ENCODE measurements at places on chromosomes 4 and X.

GRCh38 chrX:119488749-119489148, 20.5 kb downstream of the SLC25A5 start:
- DNase-seq, result no peak

DNA sequence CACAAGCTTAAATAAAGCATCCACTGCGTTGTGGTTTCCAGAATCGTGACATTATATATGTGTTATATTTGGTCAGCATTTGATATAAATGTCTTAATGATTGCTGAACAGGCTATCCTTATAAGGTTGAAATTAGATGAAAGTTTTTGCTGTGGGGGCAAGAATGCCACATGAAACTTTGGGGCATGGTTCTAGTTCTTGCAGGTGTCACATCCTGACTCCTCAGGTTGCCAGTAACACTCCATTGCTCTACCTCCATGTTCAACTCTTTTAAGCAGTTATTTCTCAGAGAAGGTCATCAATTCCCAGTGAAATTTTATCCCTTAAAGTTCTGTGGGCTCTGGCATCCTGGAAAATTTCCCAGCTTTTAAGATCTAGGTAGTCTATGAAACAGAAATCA, 33.7 kb downstream of the NFKB1 start:
- DNase-seq, result no peak

DNA sequence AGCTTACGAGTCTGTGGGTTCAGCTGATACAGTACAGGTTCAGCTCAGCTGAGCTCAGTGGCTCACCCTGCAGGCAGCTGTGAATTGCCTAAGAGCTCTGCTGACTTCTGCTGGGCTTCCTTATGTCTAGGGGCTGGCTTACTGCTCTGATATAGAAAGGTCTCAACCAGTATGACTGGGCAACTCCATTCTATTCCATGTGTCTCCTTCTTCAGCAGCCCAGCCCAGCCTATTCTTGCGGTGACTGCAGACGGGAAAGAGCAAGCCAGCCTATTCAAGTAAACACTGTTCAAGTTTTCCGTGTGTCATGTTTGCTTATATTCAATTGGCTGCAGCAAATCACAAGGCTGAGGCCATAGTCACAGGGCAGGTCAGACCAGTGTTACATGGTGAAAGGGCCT, 615.4 kb upstream of the ZFP42 start:
- DNase-seq, result no peak

- DNase-seq, result no peak
These were observed 43.5 kb downstream of the ESX1 start for GRCh38 chrX:104211187-104211586.

- DNase-seq, result no peak
These were observed 195.8 kb downstream of the CLCN4 start for GRCh38 chrX:10352536-10352935.

- DNase-seq, result no peak
These were observed 37.2 kb downstream of the CNGA2 start for GRCh38 chrX:151771726-151772125.

- DNase-seq, result no peak
These were observed 1393.3 kb downstream of the ARAP2 start for GRCh38 chr4:34850968-34851367.

DNA sequence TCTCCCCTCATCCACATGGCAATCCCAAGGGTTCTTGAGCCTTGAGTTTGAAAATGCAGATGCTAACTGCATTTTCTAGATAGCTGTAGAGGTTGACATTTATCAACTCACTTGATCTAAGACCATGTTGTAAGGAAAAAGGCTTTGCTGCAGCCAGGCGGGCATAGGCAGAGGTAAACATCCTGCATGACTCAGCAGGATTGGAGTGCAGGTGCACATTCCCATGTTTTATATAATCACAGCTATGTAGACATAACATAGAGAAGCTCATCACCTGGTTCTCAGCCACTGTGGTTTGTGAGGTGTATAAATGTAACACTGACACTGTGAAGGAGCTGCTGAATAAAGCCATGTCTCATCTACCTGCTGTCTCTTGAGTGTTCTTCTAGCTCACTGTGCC, 62.3 kb upstream of the PDE5A start:
- no peak for DNase-seq

DNA sequence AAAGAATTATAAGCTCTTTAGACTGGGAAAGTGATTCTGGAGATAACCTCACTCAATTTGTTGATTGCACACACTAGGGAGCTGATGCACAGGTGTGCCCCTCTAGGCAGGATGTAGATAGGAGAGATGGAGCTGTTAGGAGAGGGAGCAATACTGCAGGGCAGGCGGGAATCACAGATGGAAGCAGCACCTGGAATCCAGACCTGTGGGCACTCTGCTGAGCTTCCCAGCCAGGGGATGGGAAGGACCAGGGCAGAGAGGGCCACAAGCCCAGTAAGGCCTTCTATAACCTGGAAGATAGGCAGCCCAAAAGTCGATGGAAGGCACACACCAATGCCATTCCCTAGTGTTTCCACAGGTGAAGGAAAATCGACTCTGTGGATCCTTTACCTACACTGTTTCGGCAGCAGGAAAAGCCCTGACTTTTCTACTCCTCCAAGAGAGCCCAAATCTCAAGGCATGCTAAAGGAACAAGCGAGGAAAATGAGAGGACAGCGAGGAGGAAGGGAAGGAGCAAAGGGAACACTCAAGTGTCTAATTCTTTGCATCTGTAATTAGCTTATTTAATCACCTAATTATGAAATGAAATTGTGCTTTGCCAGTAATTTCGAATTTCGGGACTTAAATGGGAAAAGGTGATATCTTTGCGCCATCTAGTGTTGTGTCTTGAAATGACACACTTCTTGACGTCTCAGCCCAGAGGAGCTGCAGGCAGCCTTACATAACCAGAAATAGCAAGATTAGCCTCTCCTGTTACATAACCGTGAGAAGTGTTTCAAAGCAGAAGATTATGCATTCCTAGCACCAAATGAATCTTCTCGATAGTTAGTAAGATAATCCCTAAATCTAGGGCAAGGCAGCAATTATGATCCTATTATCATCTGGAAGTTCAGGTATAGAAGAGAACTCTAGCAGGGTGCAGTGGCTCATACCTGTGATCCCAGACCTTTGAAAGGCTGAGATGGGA, 31.0 kb upstream of the TLR3 start:
- DNase-seq, result no peak

- DNase-seq, result no peak
These were observed 235.7 kb downstream of the NKX6-1 start for GRCh38 chr4:84263415-84263814.

DNA sequence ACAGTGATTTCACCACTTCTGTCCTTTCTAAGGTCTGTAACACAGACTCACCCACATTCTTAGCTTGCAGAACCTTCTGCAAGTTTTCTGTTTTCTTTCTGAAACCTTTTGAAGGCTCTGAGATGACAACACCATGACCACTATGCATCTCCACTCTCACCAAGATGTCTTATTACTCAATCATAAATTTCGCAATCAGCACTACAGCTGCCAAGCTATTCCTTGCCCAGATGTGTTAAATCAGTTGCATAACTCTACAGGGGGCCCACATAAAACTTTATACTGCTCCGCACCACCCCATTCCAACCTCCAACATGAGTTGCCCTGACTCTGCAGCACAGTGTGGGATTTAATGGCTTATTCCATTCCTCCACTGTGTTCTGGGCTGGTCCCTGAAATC, 229.9 kb downstream of the COL25A1 start:
- DNase-seq, result no peak

GRCh38 chr4:157795495-157795894, 377.3 kb downstream of the GASK1B start:
- no peak for DNase-seq

DNA sequence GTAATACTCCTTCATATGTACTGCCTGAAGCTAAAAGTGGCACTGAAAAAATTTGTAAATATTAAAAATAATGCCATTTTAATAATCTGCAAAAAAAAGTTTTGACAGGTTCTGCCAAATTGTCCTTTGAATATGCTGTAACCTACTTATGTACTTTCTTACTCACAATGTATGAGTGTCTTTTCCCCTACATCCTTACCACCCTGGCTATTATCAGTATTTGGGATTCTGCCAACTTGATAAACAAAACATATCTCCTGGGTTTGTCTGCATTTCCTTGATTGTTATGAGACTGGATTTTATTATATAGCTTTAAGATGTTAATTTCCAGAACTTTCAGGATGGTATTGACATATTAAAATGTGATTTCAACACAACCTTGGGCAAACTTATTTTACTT, 187.9 kb downstream of the CHM start:
- DNase-seq, result no peak

- no peak for DNase-seq
These were observed 162.5 kb downstream of the SOX3 start for GRCh38 chrX:140342410-140342809.

DNA sequence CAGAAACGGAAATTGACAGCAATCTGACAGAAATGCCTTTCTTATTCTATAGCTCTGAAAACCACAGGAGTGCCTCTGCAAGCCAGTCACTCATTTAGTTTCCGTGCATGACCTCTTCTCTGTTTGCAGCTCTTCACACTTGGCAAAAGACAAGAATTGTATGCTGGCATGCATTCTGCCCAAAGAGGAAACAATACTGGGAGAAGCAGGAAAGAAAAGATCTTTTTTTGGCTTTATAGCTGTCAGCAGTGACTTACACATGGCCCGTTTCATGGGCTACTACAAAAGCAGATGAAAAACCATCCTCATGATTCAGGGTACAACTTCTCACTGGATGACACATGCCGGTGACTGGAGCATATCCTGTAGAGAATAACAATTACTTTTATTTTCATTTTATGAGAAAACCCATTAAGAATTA, 249.4 kb downstream of the ADAMTS3 start:
- DNase-seq, result no peak

DNA sequence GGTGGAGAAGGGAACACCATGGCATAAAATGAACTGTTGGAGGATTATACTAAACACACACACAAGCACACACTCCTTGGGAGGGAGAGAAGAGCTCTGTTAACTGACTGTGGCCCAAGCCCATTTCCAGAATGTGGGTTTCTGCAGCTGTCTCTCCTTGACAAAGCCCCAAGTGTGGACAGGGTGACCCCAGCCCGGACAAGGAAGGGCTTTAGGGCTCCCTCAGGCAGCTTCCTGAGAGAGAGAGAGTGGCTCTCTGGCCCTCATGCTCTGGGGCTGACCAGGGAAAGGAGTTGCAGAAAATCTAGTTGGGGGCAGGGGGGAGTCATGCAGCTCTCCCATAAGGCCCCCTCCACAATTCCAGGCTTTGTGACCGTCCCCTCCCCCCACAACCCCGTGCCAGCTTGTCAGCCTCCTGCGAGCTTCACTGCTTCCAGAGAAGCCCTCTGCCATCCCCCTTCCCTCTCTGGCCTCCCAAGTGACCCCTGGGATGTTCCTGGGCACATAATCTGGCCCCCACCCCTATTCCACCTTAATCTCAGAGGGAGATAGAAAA, 590 bp downstream of the ARHGEF9 start:
- DNase-seq, result no peak

- DNase-seq, result no peak
These were observed 425.1 kb downstream of the RAB28 start for GRCh38 chr4:13059019-13059418.

DNA sequence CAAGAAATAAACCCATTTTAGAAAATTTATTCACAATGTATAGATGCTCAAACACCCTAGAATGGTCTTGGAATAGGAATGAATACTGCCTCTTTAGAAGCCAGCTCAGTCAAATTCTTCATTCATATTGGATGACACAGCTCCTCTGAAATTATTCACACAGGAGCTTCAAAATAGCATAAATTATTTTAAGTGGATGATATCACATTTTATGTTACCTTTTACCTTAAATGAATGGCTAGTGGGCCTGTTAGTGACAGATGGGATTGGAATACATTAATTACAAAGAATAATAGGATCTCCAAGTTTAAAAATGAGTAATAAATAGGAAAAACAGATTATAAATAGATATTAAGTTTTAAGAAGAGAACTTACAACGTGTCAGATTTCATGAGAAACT, 184.4 kb downstream of the GABRB1 start:
- DNase-seq, result no peak

DNA sequence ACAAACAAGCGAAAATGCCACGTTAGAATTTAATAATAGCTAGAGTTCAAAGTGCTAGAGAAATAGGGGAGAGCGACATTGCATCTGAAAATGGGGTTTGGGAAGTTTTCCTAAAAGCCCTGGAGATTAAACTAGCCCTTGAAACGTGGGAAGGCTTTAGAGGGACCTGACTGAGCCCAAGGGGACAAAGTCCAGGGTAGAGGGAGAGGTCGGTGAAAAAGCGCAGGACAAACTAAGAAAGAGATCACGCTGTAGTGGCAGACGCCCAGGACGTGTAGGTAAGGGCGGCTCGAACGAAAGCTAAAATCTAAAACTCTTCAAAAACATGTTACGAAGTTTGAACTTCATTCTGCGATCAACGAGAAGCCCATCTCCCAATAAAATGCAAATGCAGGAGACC, 1.1 kb upstream of the ATP11C start:
- DNase-seq, result no peak

GRCh38 chr4:143199503-143199902, 14.8 kb downstream of the USP38 start:
- no peak for DNase-seq

DNA sequence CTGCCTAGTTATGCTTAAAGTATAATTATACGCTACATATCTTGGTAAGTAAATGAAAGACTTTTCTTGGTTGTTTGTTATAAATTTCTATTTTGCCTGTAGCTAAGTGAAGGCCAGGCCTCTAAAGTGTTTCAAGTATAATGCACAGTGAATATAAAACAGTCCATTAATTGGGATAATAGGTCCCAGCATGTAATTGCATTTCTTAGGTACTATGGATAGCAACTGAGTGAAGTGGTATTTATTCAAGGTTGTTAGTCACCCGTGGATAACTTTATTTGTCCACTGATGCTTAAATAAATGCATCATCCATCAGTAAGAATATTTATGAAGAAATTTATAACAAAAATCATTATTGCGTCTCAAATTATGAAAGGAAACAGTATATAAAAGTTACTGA, 59.1 kb downstream of the TEX13C start:
- no peak for DNase-seq

- no peak for DNase-seq
These were observed 83.6 kb downstream of the PPP1R2C start for GRCh38 chrX:42694260-42694815.

Measured in stimulated activated CD8-positive, alpha-beta memory T cell treated with anti-CD3 and anti-CD28 coated beads, Interleukin-4, amount 100 ng/mL, for 4 hours (primary cell).